Inflammatory macrophage treated with lipopolysaccharide for 4 hours (primary cell): ENCODE measurements at places on chromosomes 16 and 17.

- DNase-seq, result no peak
These were observed 58.8 kb downstream of the RPTOR start for GRCh38 chr17:80603396-80603795.

- DNase-seq, result no peak
These were observed 228.8 kb upstream of the EEF2KMT start for GRCh38 chr16:5326395-5326794.

GRCh38 chr16:46899443-46900143, 15.4 kb downstream of the GPT2 start:
- DNase-seq, result peak; percentile 56

- DNase-seq, result no peak
These were observed 10.8 kb downstream of the ARL2BP start for GRCh38 chr16:57255686-57256415.

GRCh38 chr16:51163894-51164566, 13.0 kb upstream of the SALL1 start:
- DNase-seq, result no peak

DNA sequence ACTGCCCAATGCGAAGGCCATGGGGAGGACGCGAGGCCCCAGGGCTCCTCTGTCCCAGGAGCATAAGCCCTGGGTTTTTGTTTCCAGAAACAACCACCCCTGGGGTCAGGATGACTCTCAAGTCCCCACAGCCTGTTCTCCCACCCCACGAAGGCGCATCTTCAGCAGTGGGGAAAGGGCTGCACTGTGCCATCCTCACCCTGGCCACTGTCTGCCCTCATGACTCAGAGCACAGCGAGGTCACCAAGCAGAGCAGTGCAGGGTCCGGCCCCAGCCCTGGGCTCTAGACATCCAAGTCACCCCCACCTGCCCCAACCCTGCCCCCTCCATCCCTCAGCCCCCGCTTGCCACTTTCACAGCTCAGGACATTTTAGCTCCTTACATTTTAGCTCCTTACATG, 22.7 kb upstream of the KSR1 start:
- DNase-seq, result no peak

DNA sequence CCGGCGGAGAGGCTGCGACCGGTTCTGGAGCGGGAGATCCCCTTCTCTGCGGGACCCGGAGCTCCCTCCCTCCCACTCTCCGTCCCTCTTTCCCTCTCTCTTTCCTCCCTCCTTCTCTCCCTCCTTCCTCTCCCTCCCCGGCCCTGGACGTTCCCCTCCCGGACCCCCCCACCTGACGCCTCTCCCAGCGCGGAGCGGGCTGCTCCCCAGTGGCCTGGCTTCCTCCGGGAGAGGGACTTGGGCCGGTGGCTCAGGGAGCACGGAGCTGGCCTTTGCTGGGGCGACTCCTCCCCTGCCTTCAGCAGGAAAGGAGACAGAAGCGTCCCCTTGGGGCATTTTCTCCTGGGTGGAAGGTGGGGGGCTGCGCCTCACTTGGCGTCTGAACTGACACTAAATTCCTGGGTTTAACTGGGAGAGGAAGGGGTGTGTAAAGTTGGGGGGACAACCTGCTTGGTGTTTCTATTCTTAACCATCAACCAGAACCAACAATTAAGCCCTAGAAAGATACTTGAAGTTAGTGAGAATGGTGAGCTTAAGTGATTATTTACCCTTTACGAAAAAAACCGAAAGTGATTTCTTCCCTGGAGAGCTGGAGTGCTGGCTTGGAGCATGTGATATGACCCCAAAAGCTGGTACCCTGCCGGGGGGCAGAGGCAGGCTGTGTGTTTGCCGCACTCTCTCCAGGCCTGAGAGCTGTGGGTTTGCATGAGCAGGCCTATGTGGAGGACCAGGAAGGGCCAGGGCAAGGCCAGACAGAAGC, 775 bp downstream of the SPIRE2 start:
- no peak for DNase-seq

- DNase-seq, result peak; percentile 70
These were observed 13.1 kb downstream of the LYRM9 start for GRCh38 chr17:27879987-27880608.

- no peak for DNase-seq
These were observed 24.0 kb upstream of the DOK4 start for GRCh38 chr16:57510016-57510871.

GRCh38 chr16:5905935-5906334, 808.3 kb upstream of the EEF2KMT start:
- no peak for DNase-seq

- DNase-seq, result no peak
These were observed 639 bp upstream of the TRIM65 start for GRCh38 chr17:75897160-75898019.

- no peak for DNase-seq
These were observed 10.8 kb downstream of the SLC22A31 start for GRCh38 chr16:89189358-89190025.

DNA sequence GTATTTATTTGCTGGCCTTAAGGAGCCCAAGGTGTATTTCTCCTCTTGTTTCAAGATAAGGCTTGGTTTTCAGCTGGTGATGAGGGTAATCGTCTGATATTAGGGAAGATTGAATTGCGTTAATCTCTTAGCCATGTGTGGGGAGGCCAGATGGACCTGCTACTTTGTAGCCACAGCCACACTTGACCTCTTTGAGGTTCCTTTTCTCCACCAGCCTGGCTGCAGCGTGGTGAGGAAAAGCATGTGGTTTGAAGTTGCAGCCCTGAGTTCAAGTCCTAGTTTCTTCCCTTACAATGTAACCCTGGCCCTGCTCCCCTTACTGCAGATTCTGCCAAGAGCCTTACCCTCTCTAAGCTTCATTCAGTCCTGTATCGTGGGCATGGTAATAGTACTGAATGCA, 3.1 kb downstream of the MINK1 start:
- no peak for DNase-seq

DNA sequence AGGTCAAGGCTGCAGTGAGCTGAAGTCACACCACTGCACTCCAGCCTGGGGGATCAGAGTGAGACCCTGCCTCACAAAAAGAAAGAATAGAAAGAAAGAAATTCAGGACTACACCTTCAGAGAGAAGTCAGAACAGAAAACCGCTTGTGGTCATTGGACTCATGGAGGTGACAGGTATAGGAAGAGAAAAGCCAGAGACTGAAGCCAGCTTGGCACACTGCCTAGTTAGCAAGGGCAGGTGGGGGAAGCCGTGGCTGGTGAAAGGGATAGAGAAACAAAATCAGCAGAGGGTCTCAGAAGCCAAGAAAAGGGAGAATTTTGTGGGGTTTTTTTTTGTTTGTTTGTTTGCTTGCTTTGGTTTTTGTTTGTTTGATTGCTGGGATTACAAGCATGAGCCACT, 32.9 kb upstream of the SKAP1 start:
- DNase-seq, result no peak

DNA sequence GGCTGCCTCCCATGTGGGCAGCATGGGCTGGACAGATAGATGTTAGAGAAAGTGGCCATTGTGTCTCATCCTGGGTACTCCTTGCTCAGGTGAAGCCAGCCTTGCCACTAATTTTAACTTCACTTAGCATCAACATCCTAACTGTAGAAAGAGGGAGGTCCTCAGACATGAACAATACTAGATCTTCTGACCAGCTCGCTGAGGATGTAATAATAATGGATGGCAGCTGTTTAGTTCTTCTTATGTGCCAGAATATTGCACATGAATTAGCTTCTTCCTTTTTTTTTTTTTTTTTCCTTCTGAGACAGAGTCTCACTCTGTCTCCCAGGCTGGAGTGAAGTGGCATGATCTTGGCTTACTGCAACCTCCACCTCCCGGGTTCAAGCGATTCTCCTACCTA, 232.4 kb downstream of the CCDC182 start:
- DNase-seq, result peak; percentile 6

DNA sequence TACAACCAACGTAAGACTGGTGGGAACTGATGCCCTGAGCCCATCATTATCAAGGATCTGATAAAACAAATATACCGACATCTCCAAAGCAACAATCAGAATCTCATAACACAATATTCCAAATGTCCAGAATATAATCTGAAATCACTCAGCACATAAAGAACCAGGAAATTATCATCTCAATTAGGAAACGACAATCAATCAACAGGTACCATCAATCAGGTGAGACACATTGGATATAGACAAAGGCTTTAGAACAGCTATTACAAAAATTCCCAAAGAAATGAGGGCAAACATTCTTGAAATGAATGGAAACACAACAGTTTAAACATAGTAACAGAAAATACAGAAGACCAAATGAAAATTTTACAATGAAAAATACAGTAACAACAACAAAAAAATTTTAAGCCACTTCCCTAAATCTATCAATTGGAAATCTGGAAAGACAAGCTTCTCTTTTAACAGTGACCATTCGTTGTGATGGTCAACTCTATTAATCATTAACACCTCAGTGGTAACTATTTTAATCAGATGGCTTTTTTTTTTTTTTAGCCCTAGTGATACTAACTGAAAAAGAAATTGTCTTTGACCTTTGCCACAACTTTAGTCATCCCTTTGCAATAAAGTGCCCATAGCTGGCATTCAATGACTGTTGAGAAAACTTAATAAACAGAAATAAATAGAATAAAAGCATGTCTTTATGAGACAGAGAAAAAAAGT, 70.4 kb downstream of the USP32 start:
- DNase-seq, result no peak

GRCh38 chr17:12922120-12922519, 95.7 kb downstream of the ELAC2 start:
- no peak for DNase-seq
